ENCODE measurements at places on chromosomes 11 and 22.

DNA sequence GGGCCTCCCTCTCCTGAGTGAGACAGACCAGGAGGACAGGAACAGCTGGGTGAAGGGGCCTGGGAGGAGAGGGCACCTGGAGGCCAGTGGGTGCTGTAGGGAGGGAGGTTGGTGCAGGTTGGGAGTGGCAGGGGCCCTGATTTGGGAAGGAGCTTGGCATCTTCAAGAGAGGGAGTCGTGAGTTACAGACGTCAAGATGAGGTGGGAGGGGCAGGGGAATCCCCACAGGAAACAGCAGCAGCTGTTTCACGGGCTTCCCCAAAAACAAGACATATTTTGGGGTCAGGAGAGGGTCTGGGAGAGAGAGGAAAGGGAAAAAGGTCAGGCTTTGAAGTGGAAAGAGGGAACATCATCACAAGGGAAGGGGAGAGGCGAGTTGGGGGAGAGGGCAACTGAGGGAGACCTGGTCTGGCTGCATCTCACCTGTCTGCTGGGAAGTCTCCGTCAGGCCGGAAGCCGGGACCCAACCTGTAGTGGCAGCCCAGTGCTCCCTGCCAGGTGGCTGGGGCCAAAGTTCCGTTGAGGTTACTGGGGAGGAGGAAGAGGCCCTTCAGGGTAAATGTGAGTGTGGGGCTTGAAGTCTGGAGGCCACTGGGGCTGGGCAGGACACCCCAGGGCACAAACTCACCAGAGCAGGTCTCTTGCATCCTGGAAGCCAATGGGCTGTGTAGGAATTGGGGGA lies 4.4 kb downstream of the NAALADL1 start:
- DNase-seq = no peak

- no peak for DNase-seq
Measured at GRCh38 chr11:8298801-8299786, 35.4 kb upstream of the LMO1 start.

- no peak for DNase-seq
Measured at GRCh38 chr11:46149826-46150225, 28.6 kb upstream of the PHF21A start.

DNA sequence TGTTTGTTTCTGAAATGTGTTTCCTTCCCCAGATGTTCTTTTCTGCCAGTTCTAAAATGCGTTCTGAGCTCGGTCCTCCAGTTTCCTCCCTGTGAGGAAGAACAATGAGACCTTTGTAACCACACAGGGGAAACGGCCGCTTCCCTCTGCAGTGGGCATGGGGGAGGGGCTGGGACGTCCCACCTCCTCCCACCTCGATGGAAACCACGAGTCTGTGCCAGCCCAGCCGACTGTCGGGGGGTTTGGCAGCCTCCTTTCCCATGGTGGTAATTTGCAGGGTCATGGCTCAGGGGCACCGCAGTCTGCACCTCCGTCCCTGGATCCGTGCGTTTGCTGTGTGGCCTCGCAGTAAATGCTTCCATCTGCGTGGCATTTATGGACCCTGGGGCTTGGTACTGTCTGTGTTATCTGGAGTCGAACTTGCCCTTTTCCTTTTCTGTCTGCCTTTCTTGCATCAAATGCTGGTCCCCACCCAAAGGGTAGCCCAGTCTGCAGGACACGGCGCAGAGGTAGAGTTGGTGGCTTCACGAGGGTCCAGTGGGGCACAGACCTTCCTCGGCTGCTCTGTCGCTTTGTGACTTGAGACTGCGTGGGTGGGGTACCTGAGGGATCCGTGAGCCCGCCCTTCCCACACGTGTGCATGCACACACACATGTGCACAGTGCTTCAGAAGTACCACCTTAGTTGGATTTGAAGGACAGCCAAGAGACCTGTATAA lies 16.1 kb downstream of the LRP5 start:
- no peak for DNase-seq

- no peak for DNase-seq
Measured at GRCh38 chr11:44445500-44446365, 119.7 kb upstream of the CD82 start.

DNA sequence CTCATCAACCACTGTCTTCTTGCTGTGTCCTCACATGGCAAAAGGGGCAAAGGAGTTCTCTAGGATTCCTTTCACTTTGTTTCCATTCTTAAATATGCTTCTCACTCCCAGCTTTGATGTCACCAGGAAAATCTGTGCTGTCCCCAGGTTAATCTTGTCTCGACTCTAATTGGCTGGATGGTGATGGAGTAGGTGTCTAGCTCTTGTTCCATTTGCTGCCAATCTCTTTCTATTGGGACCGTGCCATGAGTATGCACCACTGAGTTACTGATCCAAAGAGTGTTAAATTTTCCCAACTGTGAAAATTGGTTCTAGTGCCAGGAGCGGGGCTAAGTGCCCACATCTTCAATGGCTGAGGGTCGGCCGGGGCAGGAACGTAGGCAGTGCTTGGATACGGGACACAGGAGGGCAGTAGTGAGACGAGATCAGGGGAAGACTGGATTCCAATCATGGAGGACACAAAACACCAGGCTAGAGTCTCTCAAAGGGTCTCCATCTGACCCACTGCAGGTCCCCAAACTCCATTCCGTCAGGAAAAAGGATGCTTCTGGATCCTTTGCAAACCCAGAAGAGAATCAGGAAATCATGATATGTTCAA lies 47.7 kb upstream of the CSNK2A3 start:
- no peak for DNase-seq

- no peak for DNase-seq
Measured at GRCh38 chr11:31720671-31721365, 90.3 kb downstream of the PAX6 start.

DNA sequence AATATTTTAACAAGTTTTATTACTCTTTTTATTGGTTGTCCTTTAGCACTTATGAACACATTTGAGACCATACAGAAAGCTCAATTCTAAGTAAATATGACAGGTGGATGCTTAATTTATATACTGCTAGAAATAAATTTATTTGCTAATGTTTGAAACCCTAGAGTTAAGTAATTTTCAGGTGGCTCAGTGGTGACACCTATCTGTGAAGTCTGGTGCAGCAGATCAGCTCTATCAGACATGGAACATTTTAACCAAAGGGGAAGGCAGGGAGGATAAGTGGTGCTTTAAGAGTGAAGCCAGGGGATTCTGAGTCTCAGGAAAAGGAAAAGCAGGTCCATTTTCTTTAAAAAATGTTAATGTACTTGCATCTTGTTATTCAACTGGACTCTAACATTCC lies 175.8 kb downstream of the DSCAML1 start:
- DNase-seq = no peak

GRCh38 chr11:11583801-11584529 lies 37.8 kb downstream of the GALNT18 start:
- DNase-seq = no peak

DNA sequence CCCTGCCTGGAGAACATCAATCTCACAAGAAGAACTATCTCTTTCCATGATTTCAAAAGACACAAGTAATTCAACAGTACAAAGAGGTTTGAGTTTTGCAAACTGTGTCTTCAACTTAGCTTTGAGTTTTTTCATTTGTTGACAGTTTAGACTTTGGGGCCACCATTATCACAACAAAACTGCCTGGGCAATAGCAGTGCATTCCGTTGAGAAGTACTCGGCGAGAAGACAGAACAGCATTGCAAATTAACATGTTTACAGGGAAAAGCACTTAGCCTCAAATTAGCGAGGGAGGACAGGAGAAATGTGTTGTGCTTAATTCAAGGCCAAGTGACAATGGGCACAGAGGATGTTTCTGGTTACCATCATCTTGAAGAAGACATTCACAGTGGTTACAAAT lies 133.2 kb upstream of the MPPED2 start:
- DNase-seq = no peak

DNA sequence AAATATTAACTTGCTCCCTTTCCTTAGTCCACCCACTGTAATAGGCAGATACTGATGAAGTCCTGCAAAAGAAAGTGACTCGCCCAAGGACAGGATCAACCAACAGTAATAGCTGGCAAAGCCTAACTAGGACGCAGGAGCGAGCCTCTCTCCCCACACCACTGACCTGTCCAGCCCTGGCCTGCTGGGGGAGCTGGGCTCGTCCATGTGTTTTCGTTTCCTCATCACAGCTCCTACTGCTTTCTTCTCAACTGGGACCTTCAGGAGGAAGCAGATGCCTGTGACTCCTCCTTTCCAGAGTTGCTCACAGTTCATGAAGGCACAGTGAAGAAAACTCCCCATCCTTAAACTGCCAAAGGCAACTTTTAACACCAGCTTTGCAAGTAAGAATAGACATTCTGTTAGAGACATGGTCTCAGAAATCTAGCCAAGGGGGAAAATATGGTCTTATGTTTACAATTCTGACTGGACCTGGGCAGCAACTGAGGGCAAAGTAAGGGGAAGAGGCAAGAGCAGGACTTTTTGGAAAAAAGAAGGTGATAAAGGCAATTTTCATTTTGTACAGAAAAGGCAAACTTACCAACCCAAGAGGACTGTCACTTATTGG lies 11.6 kb upstream of the GPHA2 start:
- no peak for DNase-seq

DNA sequence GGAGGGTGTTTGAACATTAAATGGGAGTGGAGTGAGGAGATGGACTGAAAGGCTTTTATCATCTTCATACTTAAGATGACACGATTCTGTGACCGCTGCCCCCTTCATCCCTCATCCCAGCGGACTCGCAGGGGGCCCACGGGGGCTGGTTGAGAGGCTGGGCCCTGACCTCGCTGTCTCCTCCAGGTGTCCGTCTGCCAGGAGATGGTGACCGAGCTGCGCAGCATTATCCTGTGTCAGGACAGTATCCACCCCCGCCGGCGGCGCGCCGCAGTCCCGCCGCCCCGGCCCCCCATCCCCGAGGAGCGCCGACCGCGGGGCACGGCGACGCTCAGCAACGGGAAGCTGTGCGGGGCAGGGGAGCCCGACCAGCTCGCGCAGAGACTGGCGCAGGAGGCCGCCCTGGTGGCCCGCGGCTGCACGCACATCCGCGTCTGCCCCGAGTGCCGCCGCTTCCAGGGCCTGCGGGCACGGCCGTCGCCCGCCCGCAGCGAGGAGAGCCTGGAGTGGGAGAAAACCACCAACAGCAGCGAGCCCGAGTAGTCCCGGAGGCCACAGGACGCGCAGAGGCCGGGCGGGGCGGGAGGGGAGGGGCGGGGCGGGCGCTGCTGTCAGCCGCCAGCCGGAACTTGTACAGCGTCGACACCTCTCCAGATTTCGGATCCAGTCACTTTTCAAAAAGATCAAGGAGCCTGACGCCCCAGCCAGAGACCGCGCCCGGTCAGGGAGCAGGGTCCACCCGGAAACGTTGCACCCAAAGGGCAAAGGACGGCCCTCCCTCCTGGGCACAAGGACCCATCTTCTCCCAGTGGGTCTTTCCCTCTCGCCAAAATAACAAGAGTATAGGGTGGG lies 38.0 kb upstream of the TBCEL start:
- no peak for DNase-seq

DNA sequence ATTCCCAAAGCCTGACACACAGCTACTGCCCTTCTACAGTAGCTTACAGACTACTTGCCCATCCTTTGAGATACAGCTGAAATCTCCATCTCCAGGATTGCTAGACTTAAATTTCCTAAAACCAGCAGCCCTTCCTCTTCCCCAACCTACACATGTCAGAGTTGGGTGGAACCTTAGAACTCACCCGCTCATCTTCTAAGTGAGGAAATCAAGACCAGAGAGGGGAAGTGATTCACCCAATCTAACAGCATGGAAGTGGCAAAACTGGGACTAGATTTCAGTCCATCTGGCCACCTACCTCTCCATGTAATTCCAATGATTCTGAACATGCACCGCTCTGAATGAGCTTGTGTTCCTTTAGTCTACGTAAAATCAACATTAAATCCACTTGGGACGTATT lies 1.0 kb upstream of the TMEM86A start:
- DNase-seq = no peak

DNA sequence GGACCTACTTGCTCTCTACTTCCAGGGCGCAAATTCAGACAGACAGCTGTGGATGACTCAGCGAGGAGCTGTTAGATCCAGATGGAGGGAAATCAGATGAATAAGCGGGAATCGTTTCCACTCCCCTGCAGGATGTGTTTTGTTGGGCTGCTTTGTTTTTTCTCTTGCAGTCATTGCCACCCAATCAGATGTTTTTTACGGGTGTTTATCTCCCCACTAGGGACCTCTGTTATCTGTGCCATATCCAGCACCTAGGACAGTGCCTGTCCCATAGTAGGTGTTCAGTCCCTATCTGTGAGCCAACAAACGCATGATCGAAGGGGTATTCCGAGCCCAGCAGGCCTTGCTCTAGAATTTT lies 51.1 kb upstream of the PARVG start:
- DNase-seq = no peak

DNA sequence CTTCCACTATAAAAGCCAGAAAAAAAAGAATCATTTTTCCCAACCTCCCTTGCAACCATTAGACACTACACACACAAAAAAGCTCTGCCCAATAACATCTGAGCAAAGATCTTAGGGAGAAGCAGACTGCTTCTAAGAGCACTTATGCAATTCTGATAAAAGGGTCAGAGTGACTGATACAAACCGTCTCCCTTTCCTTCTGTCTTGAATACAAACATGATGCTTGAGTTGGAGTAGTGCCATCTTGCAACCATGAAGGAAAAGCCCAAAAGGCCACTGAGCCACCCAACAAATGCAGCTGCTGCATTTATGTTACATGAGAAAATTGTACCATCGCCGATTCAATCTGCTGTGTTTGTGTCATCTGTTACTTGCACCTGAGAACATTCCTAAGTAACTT lies 47.6 kb upstream of the EED start:
- DNase-seq = no peak

DNA sequence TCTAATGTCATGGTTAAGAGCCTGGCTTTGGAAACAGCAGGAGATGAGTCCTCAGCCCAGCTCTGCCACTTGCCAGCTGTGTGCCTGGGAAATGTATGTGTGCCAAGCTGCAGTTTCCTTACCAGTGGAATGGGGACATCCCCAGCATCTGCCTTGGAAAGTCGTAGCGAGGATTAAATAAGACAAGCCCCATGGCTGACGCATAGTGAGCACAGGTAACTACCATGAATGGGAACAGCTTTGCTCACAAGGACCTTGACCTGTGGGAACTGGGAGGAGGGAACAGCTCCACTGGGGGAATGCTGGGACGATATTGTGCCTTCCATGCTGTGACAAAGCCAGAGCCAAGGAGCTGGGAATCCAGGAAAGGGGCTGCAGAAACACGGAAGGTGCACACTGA lies 2.6 kb upstream of the DSCAML1 start:
- no peak for DNase-seq

DNA sequence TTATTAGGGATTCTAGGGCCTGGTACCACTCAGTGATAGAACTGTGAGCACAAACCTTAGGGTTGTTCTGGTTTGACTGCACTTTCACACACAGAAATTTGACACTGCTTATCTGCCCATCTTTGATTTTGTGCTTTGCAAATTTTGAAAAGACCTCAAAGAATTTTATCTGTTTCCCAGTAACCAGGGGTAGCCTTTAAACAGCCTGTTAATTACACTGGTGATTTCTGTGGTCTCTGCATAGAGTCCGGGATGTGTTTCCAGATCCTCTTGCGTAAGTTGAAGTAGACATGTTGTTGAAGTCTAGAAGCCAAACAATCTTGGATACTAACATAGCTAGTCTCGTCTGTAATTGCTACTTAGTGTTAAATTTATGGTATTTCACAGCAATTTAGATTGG lies 75.3 kb downstream of the C22orf31 start:
- no peak for DNase-seq

GRCh38 chr22:24429411-24430365 lies 2.3 kb downstream of the ADORA2A start:
- peak; percentile 51 for DNase-seq
